Activated T-helper 1 cell treated with anti-CD3 and anti-CD28 coated beads, Interleukin-2, amount 50 U/mL, for 16 hours (primary cell): ENCODE measurements at places on chromosomes 4 and X.

DNA sequence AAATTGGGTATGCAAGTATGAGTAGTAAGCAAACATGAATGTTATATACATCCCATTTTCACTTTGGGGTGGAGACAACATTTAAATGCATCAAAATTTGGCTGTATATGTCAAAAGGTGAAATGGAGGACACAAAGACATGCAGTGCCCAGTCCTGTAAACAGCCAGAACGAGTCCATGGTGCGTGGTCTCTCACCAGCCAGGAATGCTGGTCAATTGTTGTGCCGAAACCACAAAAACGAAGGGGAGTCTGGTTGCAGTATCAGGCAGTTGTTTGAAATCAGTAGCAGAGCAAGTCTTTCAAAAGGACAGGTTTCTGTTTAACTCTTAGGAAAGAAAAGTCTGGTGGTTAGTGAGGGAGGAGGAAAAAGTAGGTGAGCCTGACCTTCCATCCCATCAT is 22.3 kb upstream of the RNF150 start:
- DNase-seq: no peak

DNA sequence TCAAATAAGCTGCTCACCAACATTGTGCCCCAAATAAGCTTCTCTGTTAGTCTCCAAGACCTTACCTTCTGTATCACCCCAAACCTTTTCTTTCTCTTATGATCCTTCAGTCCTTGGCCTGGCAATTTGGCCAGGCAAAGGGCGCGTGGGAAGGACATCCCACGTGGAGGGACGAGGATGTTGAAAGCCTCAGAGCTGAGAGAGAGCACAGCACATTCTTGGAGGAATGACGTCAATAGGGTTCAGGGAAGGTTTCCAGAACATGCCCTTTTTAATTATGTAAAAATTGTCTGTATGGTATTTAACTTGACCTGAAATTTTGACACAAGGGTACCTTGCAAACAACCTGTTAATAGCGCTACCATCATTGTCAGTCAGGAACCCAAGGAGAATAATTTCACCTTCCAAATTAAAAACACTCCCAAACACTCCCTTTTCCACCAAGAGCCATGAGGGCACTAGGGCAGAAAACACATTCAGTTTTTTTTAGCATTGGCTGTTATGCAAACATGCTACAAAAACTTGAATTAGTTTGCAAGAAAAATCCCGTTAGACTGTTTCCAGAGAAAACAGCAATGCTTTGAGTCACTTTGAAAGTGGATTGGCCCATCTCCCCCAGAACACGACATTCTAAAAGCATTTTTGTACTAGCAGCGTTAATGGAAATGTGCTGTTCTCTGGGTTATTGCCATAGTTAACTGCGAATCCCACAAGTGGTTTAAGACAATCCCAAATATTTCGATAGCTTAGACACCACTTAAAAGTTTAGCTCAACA is 183.2 kb upstream of the PUDP start:
- no peak for DNase-seq

- no peak for DNase-seq
These were observed 36.5 kb upstream of the CEP135 start for GRCh38 chr4:55912249-55912648.

DNA sequence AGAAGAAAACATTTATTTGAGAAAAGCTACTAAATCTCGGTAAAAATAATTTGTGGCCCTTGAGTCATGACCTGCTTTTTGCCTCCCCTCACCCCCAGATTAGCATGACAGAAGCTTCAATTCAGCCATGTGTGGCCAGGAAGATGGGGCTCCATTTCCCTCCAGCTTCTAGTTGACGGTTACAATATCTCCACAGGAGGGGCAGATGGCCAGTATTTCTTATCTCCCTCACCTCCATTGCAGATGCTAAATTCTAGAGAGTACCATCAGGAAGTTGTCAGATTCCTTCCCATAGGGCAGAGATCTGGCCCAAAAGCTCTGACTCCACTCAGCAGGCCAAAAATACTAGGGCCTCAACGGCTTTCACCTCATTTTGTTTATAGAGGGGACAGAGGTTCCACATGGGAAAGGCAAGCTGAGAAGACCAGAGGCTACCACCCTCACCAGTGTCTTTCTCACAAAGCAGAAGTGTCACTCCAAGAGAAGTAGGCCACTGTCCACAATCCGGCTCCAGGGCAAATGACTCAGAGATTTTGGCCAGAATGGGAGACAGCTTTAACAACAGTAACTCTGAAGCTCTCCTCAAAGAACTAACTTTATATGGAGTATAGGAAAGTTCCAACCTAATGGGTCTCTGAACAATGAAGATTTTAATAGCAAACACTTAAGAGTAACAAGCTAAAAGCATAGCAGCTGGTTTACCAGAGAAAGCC is 108.3 kb downstream of the TBC1D19 start:
- no peak for DNase-seq

DNA sequence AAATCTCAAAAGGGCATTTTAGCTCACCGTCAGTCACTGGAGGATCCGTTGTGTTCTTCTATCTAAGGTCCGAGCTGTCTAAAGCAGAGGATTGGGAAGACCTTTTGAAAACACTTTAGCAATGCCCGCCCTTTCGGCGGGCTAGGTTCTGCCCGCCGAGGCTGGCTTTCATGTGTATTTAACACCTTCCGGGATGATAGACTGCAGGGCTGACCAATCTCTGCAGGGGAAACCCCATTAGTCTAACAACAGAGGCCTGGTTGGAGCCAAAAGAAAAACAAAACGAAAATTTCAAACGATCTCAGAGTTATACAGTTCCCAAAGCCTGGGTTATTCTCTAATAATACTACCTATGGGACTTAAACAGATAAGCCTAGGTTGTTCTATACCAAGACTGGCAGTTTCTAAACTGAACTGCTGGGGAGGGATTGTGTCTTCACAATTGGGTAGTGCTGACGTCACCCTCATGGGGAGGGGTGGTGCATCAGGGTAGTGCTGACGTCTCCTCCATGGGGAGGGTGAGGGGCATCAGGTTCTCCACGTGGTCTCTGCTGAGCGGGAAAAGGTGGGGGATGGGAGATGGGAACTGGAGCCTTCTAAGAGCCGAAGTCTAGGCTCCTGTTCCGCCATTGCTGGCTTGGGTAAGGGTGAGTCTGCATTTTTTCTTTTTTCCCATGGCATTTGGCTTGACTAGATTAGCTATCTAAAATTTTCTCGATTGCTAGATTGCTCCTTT is 14.8 kb upstream of the CUL4B start:
- no peak for DNase-seq

DNA sequence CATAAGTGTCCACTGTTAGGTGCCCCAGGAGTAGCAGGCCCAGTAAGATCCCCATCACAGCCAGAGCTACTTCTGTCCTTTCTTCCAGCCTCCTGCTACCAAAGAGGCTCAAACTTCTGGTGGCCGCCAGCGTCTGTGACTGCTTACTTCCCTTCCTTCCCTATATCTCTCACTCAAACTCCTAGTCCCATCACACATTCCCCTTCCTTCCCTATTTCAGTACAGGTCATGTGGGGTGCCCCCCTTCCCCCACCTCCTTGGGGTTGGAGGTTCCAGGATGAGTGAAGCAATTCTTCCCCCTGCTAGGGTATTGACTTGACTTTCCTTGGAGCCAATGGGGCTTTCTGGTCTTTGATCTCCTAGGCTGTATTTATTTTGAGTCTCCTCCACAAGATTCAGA is at the start of gene VSIG4:
Gene VSIG4, minus strand, starts transcription at position 137 of the 400 bp plus-strand sequence. Its CDS starts 82 bp downstream, at position 55.
- no peak for DNase-seq

DNA sequence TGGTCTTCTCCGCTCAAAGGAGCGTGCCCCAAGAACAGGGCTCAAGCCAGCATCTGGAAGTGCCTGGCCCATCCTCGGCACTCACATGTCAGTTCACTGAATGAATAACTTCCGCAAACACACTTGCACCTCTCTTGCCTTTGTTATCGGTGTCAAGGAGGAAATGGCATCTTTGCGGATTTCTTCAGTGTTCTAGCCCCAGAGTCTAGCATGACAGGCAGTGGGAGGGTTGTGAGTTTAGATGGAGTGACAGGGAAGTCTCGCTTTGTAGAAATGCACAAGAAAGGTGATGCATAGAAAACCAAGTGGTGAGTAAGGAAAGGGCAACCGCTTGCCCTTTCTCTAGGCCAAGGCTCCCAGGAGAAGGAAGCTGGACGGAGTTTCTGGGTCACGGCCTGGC is 17.6 kb upstream of the MECP2 start:
- DNase-seq: no peak

GRCh38 chr4:146095091-146095690 is 80.3 kb upstream of the LSM6 start:
- DNase-seq: no peak

- DNase-seq: no peak
These were observed 3.6 kb downstream of the MAGEA11 start for GRCh38 chrX:149715468-149715867.

DNA sequence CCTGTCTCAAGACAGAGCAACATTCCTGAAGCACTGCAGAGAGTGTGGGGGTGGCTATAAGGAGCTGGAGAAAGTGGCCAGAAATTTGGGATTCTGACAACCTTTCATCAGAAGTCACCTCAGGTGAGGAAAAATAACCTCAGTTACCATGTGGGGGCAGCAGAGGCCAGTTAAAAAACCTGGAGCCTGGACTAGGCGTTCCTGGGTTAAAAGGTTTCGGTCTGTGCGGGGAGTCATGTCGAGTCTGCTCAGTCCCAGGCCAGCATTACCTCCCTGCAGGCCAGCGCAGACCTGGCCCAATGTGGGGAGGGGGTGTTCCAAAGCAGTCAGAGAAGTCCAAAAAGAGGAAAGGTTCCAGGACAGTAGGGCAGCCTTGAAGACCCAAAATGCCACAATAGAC is 10.9 kb upstream of the NALF2 start:
- DNase-seq: no peak
